ENCODE measurements at places on chromosomes 5 and 9.

GRCh38 chr5:58366461-58366860 is 93.4 kb downstream of the PLK2 start:
- no peak for DNase-seq

DNA sequence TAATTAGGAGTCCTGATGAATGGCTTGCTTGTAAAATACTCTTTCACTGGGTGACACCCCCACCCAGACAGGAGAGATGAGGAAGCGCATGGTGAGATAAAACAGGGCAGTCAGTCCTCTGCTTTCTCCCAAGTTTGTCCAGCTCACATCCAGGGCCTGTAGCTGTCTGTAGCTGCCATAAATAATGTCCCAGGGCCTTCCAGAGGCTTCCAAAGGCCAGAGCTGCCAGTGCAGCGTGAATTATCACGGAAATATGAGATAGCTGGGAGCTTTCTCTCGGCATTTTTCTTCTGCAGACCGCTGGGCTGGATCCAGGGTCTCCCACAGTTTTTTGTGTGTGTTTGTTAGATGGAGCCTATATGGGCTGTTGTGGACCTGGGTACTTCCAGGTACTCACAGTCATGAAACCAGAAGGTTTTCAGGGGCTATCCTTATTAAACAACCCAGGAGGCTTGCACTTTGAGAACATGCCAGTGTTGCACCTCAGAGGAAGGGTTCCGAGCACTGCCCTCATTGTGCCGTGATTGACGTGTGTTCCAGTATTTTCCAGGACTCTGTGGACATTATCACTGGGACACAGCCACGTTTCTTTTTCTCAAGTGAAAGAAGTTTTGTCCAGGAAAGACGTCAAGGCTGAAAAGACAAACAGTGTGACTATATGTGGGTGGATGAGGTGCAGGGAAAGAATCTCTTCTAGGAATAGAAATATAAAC is 117.5 kb downstream of the FGF1 start:
- DNase-seq, result no peak

GRCh38 chr9:136808075-136808805 is 492 bp downstream of the RABL6 start:
- no peak for DNase-seq

DNA sequence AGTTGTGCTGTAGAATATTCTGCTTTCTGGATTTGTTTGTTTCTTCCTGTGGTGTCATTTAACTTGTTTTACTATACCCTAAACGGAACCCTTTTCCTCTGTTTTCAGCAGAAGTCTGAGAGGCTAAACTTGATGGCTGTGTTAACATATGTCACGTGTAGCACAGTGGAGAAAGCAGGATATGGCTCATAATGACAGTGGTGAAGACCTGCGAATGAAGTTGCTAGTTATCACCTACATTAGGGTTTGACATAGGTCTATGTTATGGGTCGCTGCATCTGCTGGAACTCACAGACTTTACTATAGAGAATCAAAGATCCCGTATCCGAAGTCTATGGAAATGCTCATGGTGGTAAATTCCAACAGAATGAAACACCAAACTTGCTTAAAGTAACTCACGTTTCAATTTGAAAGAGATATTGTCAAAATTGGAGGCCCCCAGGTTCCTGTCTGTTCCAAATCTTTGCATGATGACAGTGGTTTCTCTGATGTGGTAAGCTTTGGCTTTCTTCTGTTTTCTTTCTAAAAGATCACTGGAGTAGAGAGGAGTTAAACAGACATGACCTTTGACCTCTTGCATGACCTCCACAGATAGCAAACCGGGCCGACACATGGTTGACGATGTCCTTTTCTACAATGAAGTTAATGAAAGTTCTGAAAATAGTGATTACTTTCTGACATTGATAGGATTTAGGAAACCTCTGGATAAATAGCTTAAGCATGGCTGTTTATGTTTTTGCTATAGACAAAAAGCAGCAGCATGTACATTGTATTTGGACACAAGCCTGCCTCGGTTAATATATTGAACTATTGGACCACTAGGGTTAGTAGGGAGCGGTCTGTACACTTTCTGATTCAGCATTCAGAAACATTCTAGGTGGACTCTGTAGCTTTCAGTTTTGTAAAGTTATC is 3.1 kb upstream of the CATSPER3 start:
- no peak for DNase-seq

GRCh38 chr9:108934323-108934893 is at the start of gene ABITRAM:
TSS of gene ABITRAM (plus strand) at chr9:108934400. CDS start at chr9:108934487, 87 bp downstream.
- peak; percentile 66 for DNase-seq

- DNase-seq, result no peak
Measured at GRCh38 chr5:19619571-19619970, 368.4 kb downstream of the CDH18 start.

GRCh38 chr9:26669701-26670670 is 222.6 kb downstream of the CAAP1 start:
- DNase-seq, result no peak

- DNase-seq, result no peak
Measured at GRCh38 chr5:75199946-75200345, 36.7 kb downstream of the ANKRD31 start.

DNA sequence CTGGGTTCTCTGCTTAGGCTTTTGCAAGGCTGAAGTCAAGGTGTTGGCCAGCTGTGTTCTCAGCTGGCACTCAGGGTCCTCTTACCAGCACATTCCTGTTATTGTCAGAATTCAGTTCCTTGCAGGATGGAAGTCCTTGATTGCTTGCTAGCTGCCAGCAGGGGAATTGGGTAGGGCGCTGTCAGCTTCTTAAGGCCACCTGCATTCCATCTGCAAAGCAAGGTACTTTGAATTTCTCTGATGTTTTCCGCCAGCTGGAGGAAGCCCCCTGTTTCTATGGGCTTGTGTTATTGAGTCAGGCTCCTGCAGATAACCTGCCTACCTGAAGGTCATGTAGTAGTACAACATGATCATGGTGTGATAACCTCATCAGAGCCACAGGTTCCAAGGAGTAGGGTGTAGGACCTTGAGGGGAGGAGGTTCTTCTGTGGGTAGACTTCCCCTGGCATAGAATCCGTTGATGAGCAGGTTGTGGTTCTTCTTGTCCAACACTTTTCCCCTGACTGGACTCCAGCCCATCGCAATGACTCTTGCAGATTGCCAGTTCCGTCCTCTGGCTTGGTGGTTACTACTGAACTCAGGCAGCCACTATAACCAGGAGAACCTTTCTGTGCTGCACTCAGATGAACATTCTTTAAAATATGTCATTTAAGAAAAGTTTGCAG is 6.8 kb downstream of the TENT4A start:
- no peak for DNase-seq

DNA sequence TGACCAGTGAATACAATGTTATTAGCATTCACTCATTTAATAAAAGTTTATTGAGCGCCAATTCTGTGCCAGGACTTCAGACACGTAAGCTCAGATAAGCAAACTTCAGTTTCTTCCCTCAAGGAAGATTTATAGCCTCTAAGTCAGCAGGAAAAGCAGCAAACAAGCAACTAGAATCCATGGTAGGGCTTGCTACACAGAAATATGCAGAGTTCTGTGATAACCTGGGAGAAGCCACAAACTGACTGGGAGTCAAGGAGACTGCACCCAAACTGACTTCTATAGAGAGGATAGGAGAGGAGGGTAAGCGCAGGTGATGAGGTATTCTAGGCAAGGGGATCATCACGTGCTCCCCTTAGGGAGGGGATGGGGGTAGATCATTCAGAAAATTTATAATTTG is 1.4 kb upstream of the OGN start:
- no peak for DNase-seq

DNA sequence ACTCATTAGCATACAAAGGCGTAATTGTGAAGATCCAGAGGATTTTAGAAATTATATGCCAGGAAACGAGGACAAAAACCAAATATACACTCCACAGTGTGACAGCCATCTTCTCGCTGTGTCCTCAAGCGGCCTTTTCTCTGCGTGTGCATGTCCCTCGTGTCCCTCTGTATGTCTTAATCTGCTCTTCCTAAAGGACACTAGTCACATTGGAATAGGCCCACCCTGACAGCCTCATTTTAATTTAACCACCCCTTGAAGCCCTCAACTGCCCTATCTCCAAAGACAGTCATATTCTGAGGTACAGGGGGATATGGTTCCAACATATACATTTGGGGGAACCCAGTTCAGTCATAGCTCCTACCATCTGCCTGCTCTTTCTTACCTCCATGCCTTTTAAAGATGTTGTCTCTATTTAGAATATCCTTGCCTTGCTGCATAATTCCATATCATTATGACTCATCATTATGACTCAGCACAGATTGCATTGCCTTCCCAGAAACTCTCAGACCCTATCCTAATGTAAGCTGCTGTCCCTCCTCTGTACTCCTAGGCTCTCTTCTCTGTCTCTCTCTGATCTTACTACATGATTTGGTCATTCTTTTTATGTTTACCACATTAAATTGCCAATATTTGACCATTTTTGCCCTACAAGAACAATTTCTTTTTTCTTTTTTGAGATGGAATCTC is 210.9 kb downstream of the AOPEP start:
- no peak for DNase-seq

DNA sequence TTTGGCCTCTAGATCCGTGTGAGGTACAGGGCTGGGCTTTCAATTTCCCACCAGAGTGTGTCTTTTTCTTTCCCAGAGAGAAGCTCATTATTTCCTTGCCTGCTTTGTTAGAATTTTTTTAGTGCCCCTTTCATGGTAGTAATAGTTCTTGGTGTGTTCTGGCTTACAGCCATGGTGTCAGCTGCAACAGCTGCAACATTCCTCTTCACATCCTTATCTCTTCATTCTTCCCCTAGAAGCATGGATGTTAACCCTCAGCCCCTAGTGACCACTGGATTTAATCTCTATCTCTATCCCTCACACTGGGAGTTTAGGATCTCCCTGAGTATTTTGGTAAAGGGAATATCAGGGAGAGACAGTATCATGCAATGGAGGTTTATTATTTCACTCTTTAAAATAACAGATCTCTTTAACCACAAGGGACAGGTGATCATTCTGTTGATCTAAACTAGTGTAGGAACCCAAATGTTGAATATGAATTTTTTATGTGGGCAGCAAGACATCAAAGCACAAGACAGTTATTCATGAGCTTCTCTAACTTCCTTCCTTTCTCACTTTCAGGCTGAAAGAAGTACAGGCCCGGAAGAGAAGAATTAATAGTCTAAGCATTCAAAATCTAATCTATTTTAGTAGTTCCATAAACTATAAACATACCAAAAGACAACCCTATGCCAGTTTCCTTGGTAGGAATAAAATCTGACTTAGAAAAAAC is 160.2 kb downstream of the FAM170A start:
- DNase-seq, result peak; percentile 85

GRCh38 chr5:157290156-157290980 is 24.4 kb downstream of the CYFIP2 start:
- peak; percentile 9 for DNase-seq

DNA sequence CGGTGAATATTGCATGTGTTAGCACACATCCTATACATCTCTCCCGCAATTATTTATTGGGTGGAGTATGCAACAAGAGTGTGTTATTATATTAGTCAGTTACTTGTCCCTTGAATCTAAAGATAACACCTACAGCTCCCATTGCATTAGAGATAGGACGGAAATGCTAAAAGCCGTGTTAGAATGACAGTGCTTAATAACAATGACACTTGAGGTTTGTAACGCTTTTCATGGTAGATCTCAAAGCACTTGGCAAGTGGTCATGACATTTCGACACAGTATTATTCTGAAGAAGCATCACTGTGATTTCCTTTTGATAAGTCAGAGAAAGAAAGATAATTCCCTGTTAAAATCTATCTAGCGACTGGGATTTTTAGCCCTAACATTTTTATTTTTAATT is 33.4 kb upstream of the TRIO start:
- DNase-seq, result no peak

DNA sequence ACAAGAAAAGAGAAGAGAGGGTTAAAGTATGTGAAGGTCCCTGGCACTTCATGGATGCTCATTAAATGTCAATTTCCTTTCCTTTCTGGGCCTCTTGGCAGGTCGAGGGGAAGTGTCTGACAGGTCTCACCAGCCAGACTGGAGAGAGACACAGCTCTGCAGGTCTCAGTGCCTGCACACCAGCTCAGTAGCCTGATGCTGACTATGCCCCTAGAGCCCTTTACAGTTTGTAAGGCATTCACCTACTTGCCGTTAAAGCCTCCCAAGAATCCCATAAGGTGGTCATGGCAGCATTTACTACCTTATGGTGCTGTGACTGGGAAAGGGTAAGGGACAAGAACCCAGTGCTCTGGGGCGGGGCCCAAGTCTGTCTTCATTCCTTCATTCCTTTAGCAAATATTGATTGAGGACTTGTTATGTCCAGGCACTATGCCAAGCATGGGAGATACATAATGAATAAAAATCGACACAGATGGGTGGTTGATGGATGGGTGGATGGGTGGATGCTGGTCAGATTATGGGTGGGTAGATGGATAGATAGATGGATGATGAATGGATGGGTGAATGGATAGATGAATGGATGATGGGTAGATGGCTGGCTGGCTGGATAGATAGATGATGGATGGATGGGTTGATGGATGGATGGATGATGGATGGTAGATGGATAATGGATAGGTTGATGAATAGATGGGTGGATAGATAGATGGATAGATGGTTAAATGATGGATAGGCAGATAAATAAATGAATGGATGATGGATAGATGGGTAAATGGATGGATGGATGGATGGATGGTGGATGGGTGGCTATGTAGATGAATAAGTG is 21.3 kb upstream of the KIF12 start:
- no peak for DNase-seq

DNA sequence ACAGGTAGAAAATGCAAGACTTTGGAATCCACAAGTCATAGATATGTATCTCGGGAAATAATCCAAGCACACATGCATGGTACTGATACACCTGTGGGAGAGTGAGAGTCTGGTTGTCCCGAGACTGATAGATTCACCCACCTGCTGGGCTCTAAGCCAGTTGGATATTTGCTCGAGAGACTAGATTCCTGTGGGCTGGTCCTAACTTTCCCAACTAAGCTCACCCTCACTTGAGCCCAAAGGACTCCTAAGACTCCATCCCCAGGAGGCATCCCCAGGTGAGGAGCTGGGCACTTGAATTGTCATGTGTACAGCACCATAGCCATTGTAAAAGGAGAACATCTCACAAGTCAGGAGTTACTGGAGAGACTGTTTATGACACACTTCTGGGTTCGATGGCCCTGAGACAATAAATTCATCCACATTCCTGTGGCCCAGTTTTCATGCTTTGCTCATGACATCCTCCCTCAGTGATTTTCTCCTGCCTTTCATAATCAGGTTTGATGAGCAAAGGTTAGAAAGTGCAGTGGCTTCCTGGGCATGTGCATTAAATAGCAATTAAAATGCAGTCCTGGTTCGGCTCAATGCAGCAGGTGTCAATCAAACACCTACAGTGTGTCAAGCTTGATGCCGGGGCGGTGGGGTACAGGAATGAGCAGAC is 18.1 kb downstream of the SLC1A1 start:
- DNase-seq, result no peak

- no peak for DNase-seq
Measured at GRCh38 chr9:113625486-113625885, 162.0 kb downstream of the RGS3 start.

DNA sequence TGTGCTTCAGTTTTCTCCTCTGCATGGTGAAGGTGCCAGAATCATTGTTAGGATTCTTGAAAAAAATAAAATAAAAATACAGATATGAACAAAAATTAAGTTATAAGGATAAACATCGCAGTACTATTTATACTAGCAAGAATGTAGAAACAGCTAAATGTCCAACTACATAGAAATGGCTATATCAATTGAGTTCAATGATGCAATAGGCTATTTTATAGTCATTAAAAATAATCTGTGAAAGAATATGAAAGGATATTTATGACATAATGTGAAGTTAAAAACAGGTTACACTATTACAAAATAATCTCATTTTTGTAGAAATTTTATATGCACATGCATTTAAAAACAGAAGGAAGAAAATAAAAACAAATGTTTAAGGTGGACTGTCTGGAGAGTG is 198.7 kb upstream of the TRIM32 start:
- DNase-seq, result no peak
